COLO829 (cell line): ENCODE measurements at places on chromosomes 4 and X.

DNA sequence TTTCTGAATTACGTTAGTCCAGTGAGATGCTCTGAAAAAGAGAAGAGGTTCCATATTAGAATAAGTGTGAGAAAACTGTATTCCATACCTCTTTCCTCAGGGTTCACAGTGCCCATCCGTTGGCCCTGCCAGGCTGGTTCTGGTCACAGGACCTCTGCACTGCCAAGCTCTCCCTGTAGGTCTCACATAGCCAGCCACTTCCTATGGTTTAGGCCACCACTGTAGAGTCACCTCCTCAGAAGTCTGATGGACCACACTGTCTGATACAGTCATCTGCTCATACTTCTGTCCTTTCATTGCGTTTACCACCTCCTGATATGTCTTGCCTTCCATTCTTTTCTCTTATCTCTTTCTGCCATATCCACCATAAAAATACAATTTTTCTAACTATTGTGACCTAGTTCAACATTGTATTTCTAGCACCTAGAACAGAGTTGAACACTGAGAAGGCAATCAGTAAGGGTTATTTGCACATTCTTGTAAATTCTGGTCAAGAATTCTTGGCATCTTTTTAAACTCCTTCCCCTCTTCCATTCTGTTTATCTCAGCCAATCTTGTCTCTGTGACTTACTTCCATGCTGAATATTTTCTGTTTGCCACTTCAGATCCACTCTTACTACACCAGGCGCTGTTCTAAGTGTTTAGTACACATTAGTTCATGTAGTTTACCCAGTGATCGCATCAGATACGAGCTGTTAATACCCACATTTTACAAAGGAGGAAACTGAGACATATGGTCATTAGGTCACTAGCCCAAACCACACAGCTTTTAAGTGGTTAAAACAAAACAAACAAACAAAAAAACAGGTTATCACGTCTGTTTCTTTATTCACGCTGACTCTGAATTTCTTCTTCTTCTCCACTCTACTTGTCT is 125.6 kb downstream of the CBR4 start:
- DNase-seq = no peak

GRCh38 chrX:119552508-119552907 is 12.7 kb downstream of the STEEP1 start:
- no peak for DNase-seq

GRCh38 chrX:118974088-118974907 is at the start of gene LONRF3:
LONRF3 (plus strand) TSS chrX:118974618; CDS start chrX:118974781, 163 bp downstream.
- DNase-seq = no peak

GRCh38 chrX:100328351-100328750 is 81.7 kb downstream of the PCDH19 start:
- no peak for DNase-seq
